Head of caudate nucleus (tissue), 42 donors: ENCODE measurements at places on chromosomes 2 and 18.

DNA sequence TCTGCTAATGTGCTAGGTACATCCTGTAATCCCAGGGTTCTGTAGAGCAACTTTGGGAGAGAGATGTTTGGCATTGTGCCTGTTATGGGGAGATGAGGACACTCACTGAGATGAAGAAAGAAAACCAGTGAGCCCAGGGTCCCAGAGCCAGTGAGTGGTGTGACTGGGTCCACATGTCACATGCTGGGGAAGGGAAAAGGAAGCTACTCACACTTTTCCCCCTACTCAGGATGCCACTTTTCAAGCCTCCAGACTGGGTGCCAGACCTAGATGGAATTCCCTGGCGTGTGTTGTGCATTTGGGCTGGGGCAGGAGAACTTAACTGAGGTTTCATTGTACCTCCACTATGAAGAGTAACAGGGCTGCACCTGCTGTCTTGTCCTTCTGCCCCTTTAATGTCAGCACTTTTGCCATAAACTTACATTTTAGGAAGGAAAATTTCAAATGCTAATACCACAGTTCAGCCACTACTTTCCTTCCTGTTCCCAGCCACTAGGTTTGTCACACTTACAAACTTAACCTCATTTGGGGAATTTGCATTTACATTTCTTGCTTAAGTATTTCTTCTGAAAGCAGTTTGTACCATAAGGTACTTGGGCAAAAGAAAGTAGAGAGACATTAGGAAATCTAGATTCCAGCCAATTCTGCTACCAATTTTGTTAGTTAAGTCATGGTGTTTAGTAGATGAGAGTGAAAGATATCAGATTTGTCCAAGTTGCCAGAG lies 10.2 kb downstream of the INSIG2 start:
- no peak for DNase-seq

GRCh38 chr18:36358141-36358540 lies 60.6 kb downstream of the FHOD3 start:
- DNase-seq = no peak

GRCh38 chr2:178330175-178331017 lies 120.6 kb downstream of the PRKRA start:
- no peak for DNase-seq

DNA sequence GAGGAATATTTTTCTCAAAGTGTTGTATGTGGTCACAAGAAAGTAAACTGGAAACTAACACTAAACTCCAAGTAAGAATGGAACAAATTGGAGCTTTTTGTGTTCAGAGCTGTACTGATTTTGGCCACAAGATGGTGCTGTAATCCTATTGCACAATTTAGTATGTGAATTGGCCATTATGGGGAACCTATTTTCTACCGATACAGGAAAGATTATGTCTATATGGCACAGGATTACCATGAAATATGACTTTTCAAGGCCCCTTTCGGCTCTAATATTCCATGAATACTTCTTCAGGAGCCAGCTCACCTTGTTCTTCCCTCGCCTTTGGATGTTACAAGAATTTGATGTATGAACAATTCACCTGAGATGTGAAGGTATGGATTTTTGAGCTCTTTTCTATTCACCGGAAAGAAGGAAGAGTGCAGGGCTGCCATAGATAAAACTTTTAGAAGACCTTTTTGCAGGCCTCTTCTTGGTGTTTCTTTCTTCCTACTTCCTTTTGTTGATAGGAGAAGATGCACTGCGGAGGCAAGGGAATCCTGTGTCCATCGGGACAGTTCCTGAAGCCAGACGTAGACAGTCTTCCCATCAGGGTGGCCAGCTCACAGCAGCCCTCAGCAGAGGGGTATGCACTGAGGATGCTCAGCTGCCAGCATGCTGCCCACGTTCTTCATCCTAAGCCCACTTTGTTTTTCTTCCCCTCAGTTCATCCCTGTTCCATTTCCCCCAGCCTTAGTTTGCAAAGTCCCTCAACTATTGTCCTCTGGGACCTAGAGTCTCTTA lies 13.3 kb downstream of the MRPL44 start:
- DNase-seq = peak; percentile 71

DNA sequence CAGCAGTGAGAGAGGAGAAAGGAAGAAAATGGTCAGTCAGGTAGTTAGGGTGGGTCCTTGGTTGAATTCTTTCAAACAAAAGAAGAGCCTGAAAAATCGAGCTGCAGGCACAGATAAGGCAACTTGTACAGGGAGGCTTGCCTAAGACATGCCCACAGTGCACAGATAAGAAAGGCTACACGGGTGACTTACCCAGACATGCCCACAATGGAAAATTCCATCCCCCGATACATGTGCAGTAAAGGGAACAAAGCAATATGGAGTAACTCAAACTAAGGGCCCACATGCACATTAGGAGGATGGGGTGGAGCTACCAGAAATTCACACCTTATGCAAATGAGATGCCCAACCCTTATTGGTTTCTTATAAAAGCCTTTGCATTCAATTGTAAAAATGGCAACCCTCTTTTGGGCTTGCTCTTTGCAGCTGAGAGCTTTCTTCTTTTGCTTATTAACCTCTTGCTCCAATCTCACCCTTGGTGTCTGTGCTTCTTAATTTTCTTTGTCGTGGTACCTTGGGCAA lies 110.3 kb upstream of the RMP24 start:
- no peak for DNase-seq

DNA sequence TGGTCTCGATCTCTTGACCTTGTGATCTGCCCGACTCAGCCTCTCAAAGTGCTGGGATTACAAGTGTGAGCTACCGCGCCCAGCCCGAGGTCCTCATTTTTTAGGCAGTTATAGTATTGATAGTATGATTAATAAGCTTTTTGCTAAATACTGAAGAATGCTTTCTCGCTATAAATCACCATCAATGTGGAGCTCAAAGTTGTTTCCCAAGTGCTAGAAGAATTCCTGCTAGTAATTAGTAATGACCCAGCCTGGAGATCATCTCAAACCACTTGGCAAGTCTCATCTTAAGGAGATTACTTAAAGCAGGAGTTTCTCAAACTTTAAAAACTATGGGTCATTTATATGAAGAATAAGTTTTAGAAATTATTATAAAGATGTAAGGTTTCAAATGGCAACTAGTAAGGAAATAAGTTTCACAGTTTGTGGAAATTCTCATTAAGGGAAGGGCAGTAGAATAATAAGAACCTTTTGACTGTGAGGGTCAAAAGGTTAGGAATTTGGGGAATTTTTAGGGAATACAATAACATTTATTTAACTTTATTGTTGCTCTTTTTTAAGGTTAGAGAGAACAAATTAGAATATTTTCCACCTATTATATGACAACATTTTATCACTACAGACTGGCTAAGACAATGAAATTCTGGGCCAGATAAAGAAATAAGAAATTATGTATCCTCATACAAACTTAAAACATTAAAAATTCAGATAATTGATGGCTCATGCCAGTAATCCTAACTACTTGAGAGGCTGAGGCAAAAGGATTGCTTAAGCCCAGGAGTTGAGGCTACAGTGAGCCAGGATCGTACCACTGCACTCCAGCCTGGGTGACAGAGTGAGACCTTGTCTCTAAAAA lies 148.6 kb upstream of the MAP3K20 start:
- no peak for DNase-seq

DNA sequence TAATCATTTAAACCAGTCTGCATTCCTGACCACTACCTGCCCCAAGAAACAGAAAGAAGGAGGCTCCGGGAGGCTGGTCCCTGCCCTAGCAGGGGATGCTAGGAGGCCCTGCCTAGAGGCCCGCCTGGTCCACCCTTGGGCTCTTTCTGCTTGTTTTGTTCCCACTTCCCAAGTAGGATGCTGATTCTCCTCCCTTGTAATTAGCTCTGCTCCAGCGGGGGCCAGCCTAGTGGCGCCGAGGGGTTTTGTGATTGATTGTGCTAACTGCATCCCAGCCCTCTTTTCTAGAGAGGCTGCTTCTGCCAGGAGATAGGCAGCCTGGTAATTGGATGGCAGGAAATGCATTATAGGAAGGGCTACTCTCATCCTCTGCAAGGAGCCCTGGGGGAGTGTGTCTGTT lies 220.0 kb downstream of the LOXHD1 start:
- no peak for DNase-seq

GRCh38 chr2:209424199-209424701 lies 403 bp downstream of the MAP2 start:
- peak; percentile 20 for DNase-seq
